ENCODE measurements at places on chromosomes 12 and 14. TPM values are rescaled to one million over a fixed set of nuclear protein-coding genes. Genes with fewer than 3 reads are reported as not detected.
A peak's percentile ranks its signal among the peaks of the same experiment; 100 is the strongest.

The AKAP5 gene
- 8.8 TPM for total RNA-seq

GRCh38 chr12:132475304-132476037 is 14.5 kb upstream of the FBRSL1 start:
- no peaks in the 10 kb centered on the region for H3K36me3 ChIP-seq
- peak overlapping the region; percentile 78 for H3K27ac ChIP-seq
- peak overlapping the region; percentile 52 for H3K4me3 ChIP-seq

The KRT3 gene
- not detected for total RNA-seq

GRCh38 chr12:3300833-3301401 is 190.1 kb upstream of the PRMT8 start:
- peaks cover 10% of the 10 kb centered on the region for H3K27me3 ChIP-seq
- no peak for DNase-seq
- H3K4me3 ChIP-seq: no peak overlapping the region
- no peak overlapping the region for H3K27ac ChIP-seq
- H3K4me1 ChIP-seq: peaks cover 14% of the 10 kb centered on the region

DNA sequence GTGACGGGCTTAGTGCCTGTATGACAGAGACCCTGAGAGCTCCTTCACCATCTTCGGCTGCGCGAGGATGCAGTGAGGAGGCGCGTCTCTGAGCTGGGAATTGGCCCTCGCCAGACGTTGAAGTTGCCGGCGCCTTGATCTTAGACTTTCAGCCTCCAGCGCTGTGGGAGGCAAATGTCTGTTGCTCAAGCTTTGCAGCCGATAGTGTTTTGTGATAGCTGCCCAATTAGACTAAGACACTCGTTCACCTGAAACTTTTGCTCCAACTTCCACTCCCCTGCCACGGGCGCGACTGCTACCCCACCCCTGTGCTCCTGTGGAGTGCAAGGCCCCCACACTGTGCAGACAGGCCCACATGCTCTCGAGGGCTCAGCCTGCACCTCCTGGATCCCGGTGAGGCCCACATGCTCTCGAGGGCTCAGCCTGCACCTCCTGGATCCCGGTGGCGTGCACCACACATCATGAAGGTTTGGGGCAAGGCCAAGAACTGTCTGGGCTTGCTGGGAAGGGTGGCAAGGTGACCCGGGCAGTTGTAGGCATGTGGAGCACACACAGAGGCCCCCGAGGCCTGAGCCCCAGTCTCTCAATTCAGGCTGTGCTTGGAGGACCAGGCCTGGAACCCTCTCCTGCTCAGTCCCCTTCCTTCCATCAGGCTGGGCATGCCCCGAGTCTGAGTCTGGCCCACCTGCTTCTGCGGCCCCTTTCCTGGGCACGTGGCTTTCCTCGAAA is 324.6 kb downstream of the TMEM121 start:
- H3K36me3 ChIP-seq: peaks cover 8% of the 10 kb centered on the region
- peak; percentile 33 for DNase-seq

DNA sequence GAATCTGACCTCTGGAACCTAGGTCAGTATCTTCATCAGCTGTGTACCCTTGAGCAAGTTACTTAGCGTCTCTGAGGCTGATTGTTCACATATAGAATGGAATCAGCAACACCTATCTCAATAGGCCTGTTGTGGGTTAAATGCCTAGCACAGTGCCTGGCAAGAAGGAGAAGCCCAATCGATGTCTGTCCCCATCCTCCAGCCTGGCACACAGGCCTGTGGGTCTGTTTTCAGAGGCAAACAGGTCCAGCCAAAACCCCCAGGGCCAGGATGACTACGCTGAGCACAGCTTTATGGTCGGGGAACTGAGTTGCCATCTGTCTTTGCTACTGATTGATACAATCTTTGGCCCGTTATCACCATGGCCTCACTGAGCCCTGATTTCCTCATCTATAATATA is 89.2 kb downstream of the NUAK1 start:
- no peak overlapping the region for H3K27ac ChIP-seq
- no peaks in the 10 kb centered on the region for H3K36me3 ChIP-seq
- no peaks in the 10 kb centered on the region for H3K4me1 ChIP-seq
- H3K4me3 ChIP-seq: no peak overlapping the region
- peaks cover 3% of the 10 kb centered on the region for H3K27me3 ChIP-seq

DNA sequence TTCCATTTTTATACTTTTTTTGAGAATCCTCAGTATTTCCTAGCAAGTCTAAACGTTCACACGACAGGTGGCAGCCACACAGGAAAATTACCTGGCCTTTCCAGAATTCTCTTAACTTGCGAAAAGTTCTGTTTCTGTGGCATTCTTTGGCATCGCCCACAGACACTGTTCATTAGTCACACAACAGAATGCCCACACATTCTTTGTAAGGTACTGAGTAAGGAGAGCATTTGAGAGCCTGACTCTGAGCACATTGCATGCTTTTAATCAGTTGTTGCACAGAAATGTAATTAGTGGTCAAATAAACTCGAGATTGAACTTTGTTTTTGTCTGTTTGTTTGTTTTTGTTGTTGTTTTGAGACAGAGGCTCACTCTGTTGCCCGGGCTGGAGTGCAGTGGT is 52.4 kb downstream of the LMNTD1 start:
- no peaks in the 10 kb centered on the region for H3K4me1 ChIP-seq
- no peaks in the 10 kb centered on the region for H3K36me3 ChIP-seq
- H3K4me3 ChIP-seq: no peak overlapping the region

The LALBA gene
- total RNA-seq: not detected

DNA sequence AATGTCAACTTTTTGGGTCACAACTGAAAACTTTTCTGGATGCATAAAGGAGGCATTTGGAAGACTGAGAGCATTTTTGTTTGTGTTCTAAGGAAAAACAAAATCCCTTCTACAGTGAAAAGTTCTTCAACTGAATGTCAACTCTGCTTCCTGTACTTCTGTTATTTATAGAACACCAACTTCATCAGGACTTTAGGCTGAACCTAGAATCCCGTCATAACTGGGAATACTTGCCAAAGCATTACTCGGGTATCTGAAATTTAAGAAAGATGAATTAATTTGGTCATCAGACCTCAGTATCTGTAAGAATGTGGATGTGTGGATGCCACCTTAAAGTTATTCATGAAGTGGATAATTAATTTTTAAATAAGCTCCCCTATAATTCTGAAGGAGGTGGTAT is 73.2 kb downstream of the FERMT2 start:
- H3K4me1 ChIP-seq: no peaks in the 10 kb centered on the region
- H3K27ac ChIP-seq: no peak overlapping the region
- no peak for DNase-seq
- H3K4me3 ChIP-seq: no peak overlapping the region
- H3K27me3 ChIP-seq: peaks cover 2% of the 10 kb centered on the region
- H3K36me3 ChIP-seq: no peaks in the 10 kb centered on the region

The GRIP1 gene
- 0.61 TPM for total RNA-seq

- peaks cover 13% of the 10 kb centered on the region for H3K36me3 ChIP-seq
- H3K27ac ChIP-seq: no peak overlapping the region
- H3K27me3 ChIP-seq: no peaks in the 10 kb centered on the region
- H3K4me1 ChIP-seq: peaks cover 15% of the 10 kb centered on the region
Measured at GRCh38 chr12:123983822-123984485, 10.9 kb downstream of the ZNF664 start.

- no peak for DNase-seq
- no peak overlapping the region for H3K4me3 ChIP-seq
- H3K27ac ChIP-seq: no peak overlapping the region
- peaks cover 37% of the 10 kb centered on the region for H3K4me1 ChIP-seq
- peaks cover 63% of the 10 kb centered on the region for H3K36me3 ChIP-seq
Measured at GRCh38 chr14:52711666-52712065, 4.7 kb downstream of the PSMC6 start.

GRCh38 chr12:8947737-8948136 is 1.7 kb downstream of the M6PR start:
- H3K4me3 ChIP-seq: peak overlapping the region; percentile 98
- peaks cover 38% of the 10 kb centered on the region for H3K4me1 ChIP-seq
- no peak overlapping the region for H3K27ac ChIP-seq
- H3K36me3 ChIP-seq: peaks cover 35% of the 10 kb centered on the region
- no peaks in the 10 kb centered on the region for H3K27me3 ChIP-seq

DNA sequence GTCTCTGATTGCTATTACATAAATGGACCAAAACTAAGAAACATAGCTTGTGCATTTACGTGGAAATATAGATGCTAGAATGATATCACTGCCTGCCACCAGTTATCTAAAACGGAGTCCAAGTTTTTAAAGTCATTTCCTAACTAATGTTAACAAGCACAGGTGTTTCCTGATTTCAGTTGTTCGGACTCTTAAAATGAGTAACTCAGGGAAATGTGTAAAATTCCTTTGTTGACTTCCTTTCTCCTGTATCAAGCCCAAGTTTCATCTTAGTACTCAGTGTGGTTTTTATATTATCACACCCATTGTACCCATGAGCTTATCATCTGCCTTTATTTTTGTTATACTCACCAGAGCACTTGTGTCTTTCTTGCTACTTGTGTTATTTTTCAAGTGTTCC is 13.2 kb upstream of the PRKCH start:
- no peak overlapping the region for H3K27ac ChIP-seq
- H3K4me3 ChIP-seq: no peak overlapping the region
- DNase-seq: no peak
- H3K27me3 ChIP-seq: no peaks in the 10 kb centered on the region
- peaks cover 57% of the 10 kb centered on the region for H3K36me3 ChIP-seq

The HOXC9 gene
- total RNA-seq: not detected

DNA sequence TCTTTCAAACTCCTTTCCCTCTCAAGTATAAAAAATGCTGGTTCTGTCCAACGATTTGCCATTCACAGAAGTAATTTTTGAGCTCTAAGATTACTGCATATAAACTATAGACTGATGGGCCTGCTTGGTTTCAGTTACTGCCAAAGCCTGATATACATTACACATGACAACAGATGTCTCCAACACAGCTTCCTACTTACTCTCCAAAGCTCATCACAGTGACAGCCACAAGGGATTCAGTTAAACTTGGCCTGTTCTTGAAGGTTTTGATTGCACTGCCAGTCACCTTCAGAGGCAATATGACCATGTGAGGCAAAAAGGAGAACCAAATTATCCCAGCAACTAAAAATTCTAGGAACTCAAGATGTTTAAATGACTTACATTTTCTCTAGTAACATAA is 30.1 kb downstream of the STXBP6 start:
- no peaks in the 10 kb centered on the region for H3K36me3 ChIP-seq
- H3K27me3 ChIP-seq: no peaks in the 10 kb centered on the region
- no peaks in the 10 kb centered on the region for H3K4me1 ChIP-seq

The FAM181A gene
- total RNA-seq: not detected

GRCh38 chr12:69779928-69780327 is 41.3 kb downstream of the RAB3IP start:
- H3K4me1 ChIP-seq: no peaks in the 10 kb centered on the region
- no peak overlapping the region for H3K4me3 ChIP-seq

The FAR2 gene
- total RNA-seq: 13.6 TPM

GRCh38 chr12:53325511-53326061 is 4.2 kb upstream of the AAAS start:
- peaks cover 29% of the 10 kb centered on the region for H3K4me1 ChIP-seq
- H3K36me3 ChIP-seq: no peaks in the 10 kb centered on the region
- DNase-seq: peak; percentile 49
- peaks cover 17% of the 10 kb centered on the region for H3K27me3 ChIP-seq
- peak overlapping the region; percentile 66 for H3K27ac ChIP-seq

DNA sequence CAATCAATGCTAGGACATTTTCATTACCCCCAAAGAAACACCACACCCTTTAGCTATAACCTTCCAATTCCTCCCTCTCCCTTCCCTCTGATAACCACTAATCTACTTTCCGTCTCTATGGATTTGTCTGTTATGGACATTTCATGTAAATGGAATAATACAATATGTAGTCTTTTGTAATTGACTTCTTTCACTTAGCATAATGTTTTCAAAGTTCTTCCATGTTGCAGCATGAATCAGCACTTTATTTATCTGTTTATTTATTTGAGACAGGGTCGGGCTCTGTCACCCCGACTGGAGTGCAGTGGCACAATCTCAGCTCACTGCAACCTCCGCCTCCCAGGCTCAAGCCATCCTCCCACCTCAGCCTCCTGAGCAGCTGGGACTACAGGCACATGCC is 1.2 kb upstream of the RBM19 start:
- H3K4me3 ChIP-seq: no peak overlapping the region
- no peak overlapping the region for H3K27ac ChIP-seq
- peaks cover 41% of the 10 kb centered on the region for H3K4me1 ChIP-seq
- H3K36me3 ChIP-seq: peaks cover 7% of the 10 kb centered on the region
- no peak for DNase-seq

- no peak for DNase-seq
- H3K4me3 ChIP-seq: no peak overlapping the region
- H3K27me3 ChIP-seq: peaks cover 3% of the 10 kb centered on the region
- H3K36me3 ChIP-seq: no peaks in the 10 kb centered on the region
- no peaks in the 10 kb centered on the region for H3K4me1 ChIP-seq
Measured at GRCh38 chr14:88910386-88910785, 85.9 kb downstream of the TTC8 start.

The TBX3 gene
- total RNA-seq: not detected

The ZNF84 gene
- total RNA-seq: 22.5 TPM

- no peaks in the 10 kb centered on the region for H3K4me1 ChIP-seq
- no peak overlapping the region for H3K27ac ChIP-seq
- no peak overlapping the region for H3K4me3 ChIP-seq
- DNase-seq: no peak
- peaks cover 4% of the 10 kb centered on the region for H3K27me3 ChIP-seq
Measured at GRCh38 chr12:128966203-128966810, 113.0 kb downstream of the GLT1D1 start.

The PPFIBP1 gene
- 23.2 TPM for total RNA-seq

DNA sequence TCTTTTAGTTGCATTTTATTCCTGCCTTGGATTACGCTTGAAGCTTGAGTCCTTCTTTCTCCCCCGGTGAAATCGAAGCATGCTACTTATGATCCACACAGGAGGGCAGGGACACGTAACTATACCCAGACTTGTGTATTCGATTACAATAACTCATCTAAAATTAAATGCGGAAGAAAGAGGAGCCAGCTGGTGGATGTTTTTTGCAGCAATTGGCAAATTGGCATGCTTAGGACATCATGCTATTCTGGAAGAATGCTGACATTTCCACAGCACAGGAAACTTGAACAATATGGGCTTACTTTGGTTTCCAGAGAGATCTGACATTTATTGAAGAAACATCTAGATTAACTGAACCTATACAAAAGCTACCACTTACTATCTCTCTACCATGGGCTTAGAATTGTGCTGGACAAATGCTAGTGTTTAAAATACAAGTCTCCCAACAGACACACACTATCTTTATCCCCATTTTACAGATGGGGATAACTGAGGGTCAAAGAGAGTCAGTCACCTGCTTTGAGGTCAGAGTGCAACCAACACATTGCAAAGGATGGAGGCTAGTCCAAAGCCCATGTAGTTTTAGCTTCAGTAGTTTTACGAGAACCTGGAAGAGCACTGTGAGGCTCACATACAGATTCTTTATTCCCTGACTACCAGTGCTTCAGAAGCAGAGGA is 36.3 kb downstream of the LGMN start:
- H3K4me1 ChIP-seq: peaks cover 2% of the 10 kb centered on the region
- no peaks in the 10 kb centered on the region for H3K36me3 ChIP-seq
- H3K27ac ChIP-seq: no peak overlapping the region
- H3K27me3 ChIP-seq: no peaks in the 10 kb centered on the region
- no peak overlapping the region for H3K4me3 ChIP-seq

The OR4E2 gene
- total RNA-seq: not detected

Data from activated CD8-positive, alpha-beta memory T cell treated with anti-CD3 and anti-CD28 coated beads, Interleukin-2, amount 10 ng/mL, durations not matched to agents 7 days and 5 days (primary cell).